NCI-H345 (cell line): ENCODE measurements at places on chromosomes 1 and 21.

- no peak for DNase-seq
Measured at GRCh38 chr1:230891413-230891812, 23.1 kb upstream of the C1orf198 start.

DNA sequence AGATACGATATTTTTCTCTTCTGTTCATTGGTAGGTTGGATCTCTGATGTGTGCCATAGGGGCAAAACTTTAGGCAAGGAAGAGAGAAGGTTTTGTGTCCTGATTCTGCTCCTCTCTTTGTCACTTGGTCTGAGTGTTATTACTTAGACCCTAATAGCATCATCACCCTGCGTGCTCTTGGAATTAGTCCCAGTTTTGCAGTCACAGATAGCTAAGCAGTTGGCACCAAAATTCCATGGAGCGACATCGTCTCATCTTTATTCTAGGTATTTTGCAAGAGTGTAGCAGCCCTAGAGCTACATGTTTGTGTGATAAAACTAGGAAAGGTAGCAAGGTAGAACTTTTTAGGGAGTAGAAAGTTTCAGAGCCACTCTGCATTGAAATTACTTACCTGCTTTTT is 23.8 kb downstream of the PIP5K1A start:
- DNase-seq = no peak

GRCh38 chr1:1441002-1441888 is 5.8 kb downstream of the VWA1 start:
- no peak for DNase-seq

DNA sequence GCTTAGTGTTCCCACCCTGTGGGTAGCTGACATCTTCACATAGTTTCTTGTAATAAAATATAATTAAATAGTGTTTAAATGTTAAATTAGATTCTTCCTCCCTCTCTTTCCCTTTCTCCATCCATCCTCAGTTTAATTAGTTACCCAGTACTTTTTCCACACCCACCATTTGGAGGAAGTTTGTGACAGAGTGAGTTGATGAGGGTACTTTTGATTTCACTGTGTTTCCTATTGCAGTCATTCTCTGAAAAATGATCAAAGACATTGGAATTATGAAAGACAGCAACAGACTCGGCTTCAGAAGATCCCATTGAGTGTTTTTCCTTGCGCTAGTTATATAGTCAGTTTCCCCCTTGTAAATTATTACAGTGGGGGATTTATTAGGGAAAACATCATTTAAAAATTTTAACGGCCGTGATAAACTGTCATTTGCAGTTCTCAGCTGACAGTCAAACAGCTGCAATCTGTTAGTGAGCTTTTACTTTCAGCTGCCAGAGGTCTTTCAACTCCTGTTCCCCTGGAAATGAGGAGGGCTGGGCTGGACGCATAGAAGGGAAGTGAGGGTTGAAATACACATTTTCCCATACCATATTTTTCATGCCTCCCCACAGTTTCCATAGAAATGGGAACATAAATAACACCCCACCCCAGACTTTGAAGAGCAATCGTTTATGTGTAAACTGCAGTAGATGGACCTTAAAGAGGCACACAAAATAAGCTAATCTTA is 61.3 kb upstream of the CACYBP start:
- no peak for DNase-seq

GRCh38 chr1:232965912-232966217 is 15.5 kb downstream of the NTPCR start:
- DNase-seq = no peak

DNA sequence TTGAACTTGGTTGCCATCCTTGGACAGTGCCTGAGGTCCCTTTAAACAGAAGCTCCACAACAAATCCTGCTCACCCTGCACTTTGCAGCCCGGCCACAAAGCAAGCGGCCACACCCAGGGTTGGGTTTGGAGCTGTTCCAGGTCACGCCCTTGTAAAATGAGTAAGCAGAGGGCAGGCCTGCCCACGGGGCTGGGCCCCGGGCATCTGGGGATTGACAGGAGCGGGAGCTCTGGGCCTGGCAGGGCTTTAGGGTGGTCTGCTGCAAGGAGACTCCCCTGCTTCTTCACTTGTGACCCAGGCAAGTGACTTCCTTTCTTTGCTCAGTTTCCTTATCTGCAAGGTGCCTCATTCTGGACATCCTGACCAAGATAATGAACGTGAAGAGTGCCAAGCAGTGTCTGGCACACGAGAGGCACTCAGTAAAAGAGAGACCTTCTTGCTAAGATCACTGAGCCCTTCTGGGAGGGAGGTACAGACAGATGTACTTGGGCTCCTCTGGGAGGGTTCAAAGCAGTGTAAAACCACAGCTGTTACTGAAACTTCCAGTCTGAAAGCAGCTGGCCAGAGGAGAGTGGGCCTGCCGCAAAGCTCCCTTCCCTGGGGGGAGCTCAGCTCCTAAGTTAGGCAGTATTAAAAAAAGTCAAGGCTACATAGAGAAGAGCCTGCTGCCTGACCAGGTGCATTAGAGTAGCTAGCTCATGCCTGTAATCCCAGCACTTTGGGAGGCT is 2.6 kb downstream of the E2F2 start:
- peak; percentile 91 for DNase-seq

- peak; percentile 38 for DNase-seq
Measured at GRCh38 chr1:152533327-152533938, 19.2 kb downstream of the CRCT1 start.

- no peak for DNase-seq
Measured at GRCh38 chr1:192130175-192130574, 28.1 kb upstream of the RGS18 start.

DNA sequence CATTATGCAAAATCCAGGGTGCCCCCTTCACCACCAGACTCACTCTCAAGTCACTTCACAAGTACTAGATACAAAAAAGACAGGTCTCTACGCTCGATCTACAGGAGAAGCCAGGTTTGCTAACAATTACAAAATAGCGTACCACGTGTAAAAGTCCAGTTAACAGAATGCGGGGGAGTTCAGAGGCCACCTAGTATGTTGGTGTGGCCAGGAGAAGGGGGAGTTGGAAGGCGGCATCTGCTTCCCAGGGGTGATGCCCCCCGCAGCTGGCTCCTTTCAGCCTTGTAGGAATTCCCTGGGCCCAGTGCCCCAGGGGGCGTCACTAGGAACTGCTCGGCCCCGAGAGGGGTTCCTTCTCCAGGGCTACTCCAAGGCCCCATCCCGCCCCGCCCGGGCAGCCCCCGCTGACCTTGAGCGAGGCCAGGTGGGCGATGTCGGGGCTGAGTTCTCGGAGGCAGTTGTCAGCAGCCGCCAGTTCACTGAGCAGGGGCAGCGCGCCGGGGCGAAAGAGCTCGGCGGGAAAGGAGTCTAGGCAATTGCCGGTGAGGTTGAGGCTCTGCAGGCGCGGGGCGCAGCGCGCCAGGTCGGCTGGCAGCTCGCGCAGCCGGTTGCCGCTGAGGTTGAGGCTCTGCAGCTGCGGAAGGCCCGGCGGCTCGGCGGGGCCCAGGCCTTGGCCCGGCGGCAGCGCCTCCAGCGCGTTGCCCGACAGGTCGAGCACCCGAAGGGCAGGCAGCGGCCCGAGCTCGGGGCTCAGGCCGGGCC is 664 bp downstream of the LRRC47 start:
- no peak for DNase-seq

DNA sequence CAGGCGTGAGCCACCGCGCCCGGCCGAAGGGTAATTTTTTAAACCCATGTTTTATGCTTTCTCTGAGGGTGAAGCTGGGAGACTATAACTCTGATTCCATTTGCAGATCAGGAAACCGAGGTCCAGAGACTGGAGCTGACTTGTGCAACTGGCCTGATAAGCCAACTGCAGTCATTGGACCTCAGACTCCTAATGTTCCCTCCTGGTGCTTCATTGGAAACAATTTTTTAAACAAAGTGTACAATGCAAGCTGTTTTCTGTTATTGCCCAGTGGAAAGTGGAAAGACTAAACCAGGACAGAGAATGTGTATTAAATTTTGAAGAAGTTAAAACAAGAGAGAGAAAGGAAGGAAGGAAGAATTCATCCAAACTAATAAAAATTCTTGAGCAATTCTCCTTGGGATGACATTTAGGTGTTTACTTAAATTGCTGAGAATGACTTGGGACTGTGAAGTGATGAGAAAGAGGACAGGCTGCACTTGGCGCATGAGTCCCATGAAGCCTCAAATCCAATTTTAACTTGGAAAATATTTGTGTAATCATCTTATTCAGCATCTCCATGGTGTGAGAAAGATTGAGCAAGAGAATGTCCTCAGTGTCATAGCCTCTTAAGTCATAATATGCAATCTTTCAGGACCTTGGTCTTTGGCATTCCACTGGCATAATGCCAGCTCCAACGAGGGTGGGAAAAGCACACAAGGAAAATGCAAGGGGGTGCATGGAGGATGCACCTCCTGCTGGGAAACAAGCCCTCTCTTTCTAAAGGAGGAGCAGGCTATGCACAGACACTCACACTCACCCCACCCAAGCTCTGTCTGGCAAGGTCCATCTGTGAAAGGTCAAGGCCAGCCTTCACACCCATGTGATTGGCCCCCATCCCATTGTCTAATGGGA is 342.0 kb downstream of the SIPA1L2 start:
- no peak for DNase-seq

DNA sequence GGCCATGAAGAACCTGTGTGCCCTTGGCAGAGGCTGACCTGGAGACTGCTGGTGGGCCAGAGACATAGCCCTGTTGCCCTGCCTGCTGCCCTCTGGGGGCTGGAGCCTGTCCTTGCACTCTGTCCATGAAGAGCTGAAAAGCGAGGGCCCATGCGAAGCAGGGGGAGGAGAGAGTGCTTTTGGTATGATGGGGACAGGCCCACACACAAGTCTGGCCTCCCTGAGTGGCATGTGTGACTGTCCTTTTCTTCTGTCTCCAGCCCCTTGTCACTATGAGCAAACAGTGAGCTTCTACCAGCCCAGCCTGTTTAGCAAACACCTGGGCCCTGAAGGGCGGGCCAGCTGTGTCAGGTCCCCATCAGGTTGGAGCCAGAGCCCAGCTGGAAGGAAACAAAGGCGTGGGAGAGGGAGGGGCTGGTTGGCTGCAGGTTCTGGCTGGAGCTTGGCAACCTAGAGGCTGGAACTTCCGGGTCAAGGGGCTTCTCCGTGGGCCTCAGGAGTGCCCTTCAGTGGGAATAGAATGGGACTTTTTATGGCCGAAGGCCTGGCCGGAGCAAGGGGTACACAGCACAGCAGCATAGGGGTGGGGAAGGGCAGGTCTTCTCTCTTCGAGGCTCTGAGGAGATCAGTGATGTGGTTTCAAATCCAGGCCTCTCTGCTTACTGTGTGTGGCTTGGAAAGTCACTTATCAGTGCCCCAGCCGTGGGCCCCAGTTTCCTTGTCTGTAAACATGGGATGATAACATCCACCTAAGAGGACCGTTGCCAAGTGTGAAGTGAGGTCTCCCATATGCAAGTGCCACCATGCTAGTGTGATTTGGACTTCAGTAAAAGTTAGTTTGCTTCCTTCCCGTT is 14.3 kb downstream of the QSOX1 start:
- peak; percentile 59 for DNase-seq
